ENCODE measurements at places on chromosomes 7 and 10. TPM values are rescaled to one million over a fixed set of nuclear protein-coding genes. Genes with fewer than 3 reads are reported as not detected.

Gene TNS3
- 27.5 TPM for total RNA-seq

Gene NCF1
- total RNA-seq: not detected

Gene LDB3
- total RNA-seq: not detected

Gene C10orf62
- not detected for total RNA-seq

Gene HOXA9
- total RNA-seq: 0.15 TPM

Gene ATOH7
- not detected for total RNA-seq

Gene IDI2
- not detected for total RNA-seq
